ENCODE measurements at places on chromosomes 1 and 21. TPM values are rescaled to one million over a fixed set of nuclear protein-coding genes. Genes with fewer than 3 reads are reported as not detected.
A peak's percentile ranks its signal among the peaks of the same experiment; 100 is the strongest.

Gene CNIH3
- 2.8 TPM for total RNA-seq

GRCh38 chr1:236455243-236455642, 61.2 kb downstream of the EDARADD start:
- H3K4me1 ChIP-seq: no peaks in the 10 kb centered on the region
- H3K36me3 ChIP-seq: no peaks in the 10 kb centered on the region
- H3K4me3 ChIP-seq: no peak overlapping the region
- DNase-seq: no peak
- no peak overlapping the region for H3K27ac ChIP-seq

DNA sequence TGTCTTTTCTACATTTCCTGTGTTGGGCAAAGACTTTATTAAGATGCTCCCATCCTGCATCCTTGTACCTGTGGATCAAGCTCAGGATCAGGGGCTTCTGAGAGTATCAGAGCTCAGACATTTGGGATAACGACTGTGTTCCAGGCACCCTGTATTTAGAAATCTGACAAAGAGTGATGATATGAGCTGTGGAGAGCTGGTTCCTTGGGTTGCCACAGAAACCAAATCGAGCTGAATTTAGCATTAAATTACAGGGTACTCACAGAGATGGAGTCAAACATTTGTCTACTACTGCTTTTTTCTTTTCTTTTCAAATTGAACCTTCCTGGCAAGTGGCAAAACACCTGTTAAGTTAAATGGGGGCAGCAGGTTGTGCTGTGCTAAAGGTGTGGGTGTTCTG, 110.6 kb downstream of the XCL2 start:
- H3K36me3 ChIP-seq: no peaks in the 10 kb centered on the region
- H3K27ac ChIP-seq: no peak overlapping the region
- DNase-seq: no peak
- H3K27me3 ChIP-seq: no peaks in the 10 kb centered on the region

DNA sequence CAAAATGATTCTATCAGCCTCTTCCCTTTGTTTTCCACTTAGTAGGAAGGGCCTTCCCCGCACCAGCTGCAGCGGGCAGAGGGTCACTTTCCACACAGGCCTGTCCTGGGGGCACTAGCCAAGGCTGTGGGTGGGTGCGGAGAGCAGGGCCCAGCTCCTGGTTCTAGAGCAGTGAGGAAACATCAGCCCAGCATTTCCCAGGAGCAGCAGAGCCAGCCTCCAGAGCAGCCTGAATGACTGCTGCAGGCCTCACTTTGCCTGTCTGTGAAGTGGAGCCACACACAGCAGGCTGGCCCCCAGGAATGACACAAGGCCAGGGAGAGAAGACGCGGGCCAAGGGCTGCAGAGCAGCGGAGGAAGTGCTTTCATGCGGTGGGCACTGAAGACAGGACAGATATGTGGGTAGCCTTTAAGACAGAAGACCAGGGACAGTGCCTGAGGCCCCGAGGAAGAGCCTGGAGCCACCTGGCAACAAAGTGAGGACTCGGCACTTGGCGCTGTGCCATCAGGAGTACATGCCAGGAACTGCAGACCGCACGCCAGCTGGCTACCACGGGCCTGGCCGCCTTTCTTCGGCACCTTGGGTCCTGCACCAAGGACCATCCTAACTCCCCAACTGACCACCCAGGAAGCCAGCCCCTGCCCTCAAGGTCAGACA, 42.0 kb downstream of the ACOT7 start:
- no peak overlapping the region for H3K27ac ChIP-seq
- H3K4me3 ChIP-seq: no peak overlapping the region
- no peaks in the 10 kb centered on the region for H3K27me3 ChIP-seq
- H3K36me3 ChIP-seq: no peaks in the 10 kb centered on the region
- no peaks in the 10 kb centered on the region for H3K4me1 ChIP-seq

Gene DTL
- 0.36 TPM for total RNA-seq

GRCh38 chr21:17802572-17802971, 16.6 kb downstream of the C21orf91 start:
- H3K4me1 ChIP-seq: no peaks in the 10 kb centered on the region
- no peak for DNase-seq
- H3K36me3 ChIP-seq: peaks cover 1% of the 10 kb centered on the region
- no peak overlapping the region for H3K4me3 ChIP-seq

Gene FAM72C
- total RNA-seq: not detected

GRCh38 chr1:234987415-234988154, 141.1 kb downstream of the TOMM20 start:
- DNase-seq: peak; percentile 95
- no peaks in the 10 kb centered on the region for H3K36me3 ChIP-seq
- no peaks in the 10 kb centered on the region for H3K27me3 ChIP-seq
- H3K27ac ChIP-seq: peak overlapping the region; percentile 96
